GM12878 (cell line): ENCODE measurements at places on chromosomes 5 and 9. TPM values are rescaled to one million over a fixed set of nuclear protein-coding genes. Genes with fewer than 3 reads are reported as not detected.

DNA sequence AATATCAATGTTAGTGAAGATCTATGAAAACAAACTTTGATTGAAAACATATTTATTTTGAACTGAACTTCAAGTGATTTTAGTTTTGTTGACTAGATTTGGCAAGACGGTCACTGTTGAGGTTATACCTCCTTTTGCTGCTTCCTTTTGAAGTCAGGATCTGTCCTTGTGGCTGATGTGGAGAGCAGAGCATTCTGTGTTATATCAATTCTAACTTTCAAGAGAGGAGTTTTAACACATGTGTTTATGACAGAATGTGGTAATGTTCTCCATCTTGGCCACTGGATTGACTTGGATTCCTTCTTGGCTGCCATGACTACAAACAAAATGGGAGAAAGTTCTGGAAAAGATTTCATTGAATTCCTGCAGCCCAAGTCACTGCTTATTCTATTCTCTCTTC lies 104.0 kb upstream of the ACTBL2 start:
- DNase-seq = no peak

GRCh38 chr5:130104895-130105688 lies 200.8 kb downstream of the CHSY3 start:
- DNase-seq = no peak

GRCh38 chr5:14017904-14018303 lies 73.4 kb upstream of the DNAH5 start:
- DNase-seq = no peak

DNA sequence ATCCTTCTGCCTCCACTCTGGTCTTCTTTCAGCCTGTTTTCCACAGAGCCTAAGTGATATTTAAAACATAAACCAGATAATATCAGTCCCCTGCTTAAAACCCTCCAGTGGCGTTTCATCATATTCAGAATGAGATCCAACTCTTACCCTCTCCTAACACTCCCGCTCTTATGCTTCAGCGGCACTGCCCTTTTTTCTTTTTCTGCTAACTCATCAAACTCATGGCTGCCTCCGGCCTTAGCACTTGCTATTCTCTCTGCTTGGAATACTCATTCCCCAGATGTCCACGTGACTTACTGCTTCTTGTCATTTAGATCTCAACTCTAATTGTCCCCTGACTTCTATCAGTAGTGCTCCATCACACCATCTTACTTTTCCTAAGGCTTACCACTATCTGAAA lies 73.6 kb downstream of the PIP5K1B start:
- DNase-seq = no peak

DNA sequence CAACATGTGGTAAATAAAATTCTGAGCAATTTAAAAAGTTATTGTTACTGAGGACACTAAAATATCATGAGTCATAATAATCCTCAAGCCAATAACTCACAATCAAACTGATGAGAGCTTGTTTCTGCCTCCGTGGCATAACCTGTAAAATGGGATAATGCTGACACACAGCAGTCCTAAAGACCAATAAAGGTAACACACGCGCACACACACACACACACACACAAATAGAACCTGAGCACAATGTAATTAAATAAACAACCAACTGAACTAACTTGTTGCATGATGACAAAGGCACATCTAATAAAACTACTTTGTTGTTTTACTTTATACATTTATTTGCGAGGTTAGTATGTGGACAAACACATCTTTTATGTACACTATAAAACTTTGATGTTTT lies 358.2 kb downstream of the BNC2 start:
- no peak for DNase-seq

- DNase-seq = no peak
Measured at GRCh38 chr5:65263321-65263720, 218.4 kb downstream of the ADAMTS6 start.

DNA sequence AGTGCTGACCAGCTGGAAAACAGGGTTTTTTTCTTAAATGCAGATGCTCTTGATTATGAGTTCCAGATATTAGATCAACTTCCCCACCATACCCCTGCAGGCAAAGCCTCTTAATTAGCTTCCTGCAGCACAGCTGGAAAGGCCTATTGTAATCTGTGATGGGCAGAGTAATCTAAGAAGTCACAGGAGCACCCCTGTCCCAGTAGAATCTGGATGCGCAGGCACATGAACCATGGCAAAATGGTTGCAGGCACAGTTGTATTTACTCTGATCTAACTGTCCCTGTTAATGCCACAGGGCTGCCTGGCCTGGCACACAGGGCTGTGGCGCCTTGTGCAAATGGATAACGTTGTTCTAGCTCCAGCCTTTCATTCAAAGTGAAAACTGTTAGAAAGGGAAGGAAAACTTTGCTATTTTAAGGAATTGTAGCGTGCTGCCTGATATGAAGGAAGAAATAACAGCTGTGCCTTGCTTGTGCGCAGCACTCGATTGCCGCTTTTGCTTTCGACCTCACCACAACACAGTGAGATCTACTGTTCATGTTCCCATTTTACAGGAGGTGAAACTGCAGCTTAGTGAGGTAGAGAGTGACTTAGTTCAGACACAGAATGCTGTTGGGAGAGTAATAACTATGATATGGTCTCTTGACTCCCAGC lies 2.3 kb downstream of the TGFBI start:
- peak; percentile 57 for DNase-seq

DNA sequence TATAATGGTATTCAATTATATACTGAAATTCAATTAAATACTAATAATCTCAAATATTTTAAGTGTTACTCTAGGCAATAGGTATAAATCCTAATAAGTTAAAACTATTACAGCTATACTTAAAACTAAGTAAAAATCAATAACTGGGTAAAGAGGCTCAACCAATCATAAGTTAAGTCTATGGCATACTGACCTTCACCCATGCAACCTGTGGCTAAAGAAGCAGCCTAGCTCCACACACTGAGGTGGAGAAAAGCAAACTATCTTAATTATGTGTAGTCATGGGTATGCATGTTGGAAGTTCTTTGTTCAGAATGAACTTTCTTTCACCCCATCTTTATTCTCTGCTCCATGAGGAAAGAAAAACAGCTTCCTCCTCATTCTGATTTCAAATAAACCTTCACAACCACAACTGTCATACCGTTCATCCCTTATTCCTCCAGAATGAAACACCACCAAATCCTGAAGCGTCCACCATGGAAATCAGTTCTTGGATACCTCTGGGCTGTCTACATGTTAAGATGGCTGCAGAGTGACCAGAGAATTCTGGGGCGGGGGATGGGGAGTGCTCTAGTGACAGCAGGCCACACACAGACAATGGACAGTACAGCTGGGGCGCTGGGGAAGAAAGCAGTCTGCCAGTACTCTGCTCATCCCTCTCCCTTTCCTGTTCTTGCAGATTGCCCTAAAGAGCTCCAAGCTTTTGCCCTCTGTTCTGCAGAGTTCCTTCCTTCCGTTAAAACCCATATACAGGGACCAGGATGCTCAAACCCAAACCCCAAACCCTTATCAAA lies 62.3 kb downstream of the RIGI start:
- DNase-seq = no peak

- no peak for DNase-seq
Measured at GRCh38 chr5:139178935-139179334, 19.2 kb downstream of the SIL1 start.

DNA sequence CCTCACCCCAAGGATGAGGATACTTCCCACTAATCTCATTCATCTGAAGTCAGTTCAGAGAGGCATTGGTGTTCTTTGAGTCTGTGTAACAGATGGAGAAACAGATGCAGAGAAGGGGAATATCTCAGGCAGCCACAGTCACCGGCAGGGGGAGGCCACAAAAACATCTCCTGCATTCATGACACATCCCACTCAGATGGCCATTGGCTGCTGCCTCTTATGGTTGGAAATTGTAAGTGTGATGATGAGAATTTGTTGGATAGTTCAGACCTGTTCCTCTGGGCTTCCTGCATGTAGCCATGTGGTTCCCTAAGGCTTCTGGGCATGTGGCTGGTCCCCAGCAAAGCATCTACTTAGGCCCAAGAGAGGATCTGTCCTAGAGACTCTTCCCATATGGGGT lies 45.9 kb upstream of the GABRP start:
- DNase-seq = no peak

GRCh38 chr5:76805821-76806505 lies 12.9 kb upstream of the F2RL1 start:
- DNase-seq = peak; percentile 9

DNA sequence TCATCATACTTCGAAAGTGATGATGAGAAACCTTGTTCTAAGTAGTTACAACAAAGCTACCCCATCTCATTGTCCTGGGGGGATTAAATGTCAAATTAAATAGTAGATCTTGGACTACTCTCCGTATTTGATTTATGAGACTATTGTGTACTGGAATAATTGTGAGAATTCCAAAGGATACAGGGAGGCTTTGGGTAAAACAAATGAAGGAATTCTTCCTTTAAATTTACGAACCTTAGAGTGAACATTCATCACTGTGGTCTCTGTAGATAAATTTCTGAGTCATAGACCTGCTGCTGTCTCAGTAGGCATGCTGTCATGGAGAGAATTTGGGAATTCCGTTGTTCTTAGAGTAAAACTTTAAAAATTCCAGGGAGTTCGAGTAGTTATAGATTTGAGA lies 836.2 kb downstream of the DNAH5 start:
- no peak for DNase-seq

- DNase-seq = no peak
Measured at GRCh38 chr9:133861692-133862091, 123.5 kb upstream of the SARDH start.

GRCh38 chr5:102818345-102818744 lies 63.2 kb downstream of the PAM start:
- DNase-seq = no peak

DNA sequence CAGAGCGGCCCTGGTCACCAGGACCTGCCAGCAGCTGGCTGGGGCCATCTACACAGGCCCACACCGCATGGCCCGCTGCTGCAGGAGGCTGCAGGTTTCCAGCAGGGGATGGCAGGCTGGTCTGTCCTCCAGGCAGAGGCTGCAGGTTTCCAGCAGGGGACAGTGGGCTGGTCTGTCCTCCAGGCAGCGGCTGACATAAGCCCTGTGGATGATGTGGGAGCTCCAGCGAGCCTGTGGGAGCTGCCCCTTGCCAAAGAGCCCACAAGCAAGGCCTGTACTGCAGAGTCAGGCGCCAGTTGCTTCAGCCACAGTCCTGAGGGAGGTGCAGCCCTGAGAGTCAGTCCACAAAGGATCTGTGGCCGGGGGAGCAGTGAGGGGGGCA lies 18.5 kb downstream of the TPPP start:
- no peak for DNase-seq

DNA sequence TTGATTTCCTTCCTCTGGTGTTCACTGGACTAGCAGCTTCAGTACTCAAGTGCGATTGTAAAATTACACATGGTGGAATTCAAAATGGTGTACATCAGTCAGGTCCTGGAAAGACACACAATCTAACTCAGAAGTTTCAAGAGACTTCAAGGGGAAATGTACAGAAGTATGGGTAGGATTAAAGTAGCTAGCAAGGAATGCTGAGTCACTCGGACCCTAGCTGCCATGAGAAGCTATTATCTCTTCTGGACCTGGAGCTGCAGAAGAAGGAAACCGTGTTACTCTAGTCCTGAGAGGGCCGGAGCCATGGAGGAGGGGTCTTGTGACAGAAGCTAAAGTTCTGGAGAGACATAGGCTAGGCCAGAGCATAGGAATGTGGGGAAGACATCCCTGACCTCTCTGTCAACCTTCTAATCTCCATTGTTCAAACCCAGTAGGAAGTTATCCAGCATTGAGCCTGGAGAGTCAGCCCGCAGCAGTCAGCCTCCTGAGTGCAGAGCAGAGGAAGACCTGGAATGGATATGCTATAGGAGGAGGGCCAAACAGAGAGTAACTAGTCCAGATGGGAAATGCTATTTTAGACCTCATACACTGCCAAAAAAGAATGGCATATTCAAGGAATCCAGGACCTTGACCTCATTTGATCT lies 84.3 kb downstream of the GHR start:
- no peak for DNase-seq

- DNase-seq = no peak
Measured at GRCh38 chr9:76560481-76560922, 101.5 kb downstream of the GCNT1 start.

DNA sequence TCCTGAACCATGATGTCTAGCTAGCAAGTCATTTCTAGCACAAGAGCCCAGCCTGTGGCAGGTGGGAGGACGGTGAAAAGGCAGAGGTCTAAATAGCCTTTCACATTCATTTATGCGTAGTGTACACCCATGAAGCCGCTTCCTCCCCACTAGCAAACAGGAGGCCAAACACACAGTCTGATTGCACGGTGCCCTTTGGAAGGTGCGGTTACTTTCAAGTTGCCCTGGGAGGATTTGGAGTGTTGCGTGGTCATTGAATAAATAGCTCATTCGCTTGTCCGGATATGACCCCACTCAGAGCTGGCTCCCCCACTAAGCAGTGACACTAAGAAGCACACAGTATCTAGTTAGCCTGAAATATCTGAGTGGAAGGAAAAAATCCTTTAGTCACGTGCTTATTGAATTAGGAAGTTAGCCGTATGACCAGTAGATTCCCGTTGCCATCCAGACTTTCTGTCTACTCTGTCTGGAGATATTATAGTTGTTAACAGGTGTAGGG lies 664 bp upstream of the ARSB start:
- DNase-seq = no peak

GRCh38 chr5:151271336-151271735 lies 18.4 kb downstream of the GM2A start:
- DNase-seq = no peak

DNA sequence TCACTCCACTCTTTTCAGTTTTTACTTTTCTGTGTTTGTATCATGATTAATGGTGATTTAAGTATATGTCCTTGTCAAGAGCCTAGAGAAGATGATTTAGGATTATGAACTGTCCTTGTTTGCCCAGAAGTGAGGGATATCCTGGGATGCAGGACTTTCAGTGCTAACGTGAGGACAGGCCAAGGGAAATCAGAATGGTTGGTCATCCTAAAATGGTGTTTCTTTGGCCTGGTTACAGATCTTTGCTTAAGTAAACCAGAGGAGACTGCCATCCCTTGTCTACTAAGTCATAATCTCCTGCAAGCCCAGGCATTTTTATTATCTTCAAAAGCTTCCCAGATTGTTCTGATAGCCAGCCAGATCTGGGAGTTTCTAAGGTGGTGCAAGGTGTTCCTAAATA lies 22.3 kb upstream of the DPYSL3 start:
- DNase-seq = no peak

GRCh38 chr9:83503866-83504265 lies 34.3 kb downstream of the FRMD3 start:
- DNase-seq = no peak

- DNase-seq = no peak
Measured at GRCh38 chr5:169350016-169350415, 49.1 kb upstream of the SLIT3 start.

- no peak for DNase-seq
Measured at GRCh38 chr5:124742983-124743601, 3.3 kb downstream of the ZNF608 start.

DIPK1B gene
- total RNA-seq = 0.21 and 0.32 TPM in 2 replicates

CMYA5 gene
- 0.13 TPM in 2 replicates for total RNA-seq

ZNF608 gene
- 0.77 and 0.87 TPM in 2 replicates for total RNA-seq

NDUFAF2 gene
- total RNA-seq = 37.6 and 38.5 TPM in 2 replicates

ICE1 gene
- total RNA-seq = 24.4 and 26.9 TPM in 2 replicates

PDZD2 gene
- total RNA-seq = 0.13 TPM in 1 of 2 replicates, not detected in the other

ZNF618 gene
- total RNA-seq = 0.08 TPM in 2 replicates

PCDHGB7 gene
- 1.3 and 1.5 TPM in 2 replicates for total RNA-seq

ANKRD31 gene
- not detected in 2 replicates for total RNA-seq

HAPLN1 gene
- 0.10 and 0.27 TPM in 2 replicates for total RNA-seq
